Right atrium auricular region (tissue), 2 donors: ENCODE measurements at places on chromosomes 3 and 15. TPM values are rescaled to one million over a fixed set of nuclear protein-coding genes. Genes with fewer than 3 reads are reported as not detected.

DNA sequence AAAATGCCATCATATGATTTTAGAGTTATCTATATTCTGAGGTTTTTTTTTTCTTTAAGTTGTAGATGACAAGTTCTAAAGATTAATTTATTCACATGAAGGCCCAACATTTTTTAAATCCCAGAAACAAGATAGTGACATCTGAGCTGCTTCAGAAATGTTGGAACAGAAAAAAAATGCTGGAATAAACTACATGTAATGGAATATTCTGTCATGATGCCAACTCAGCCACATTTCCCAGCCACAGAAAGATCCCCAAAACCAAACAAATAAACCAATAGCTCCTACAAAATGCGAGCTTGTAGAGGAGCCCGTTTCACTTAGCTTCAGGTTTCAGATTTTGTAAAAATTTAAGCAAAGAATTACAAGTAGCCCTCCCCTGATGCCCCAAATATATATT lies 111.0 kb upstream of the MYO5C start:
- no peak for DNase-seq

GRCh38 chr3:182300266-182300665 lies 493.0 kb upstream of the ATP11B start:
- DNase-seq = no peak

DNA sequence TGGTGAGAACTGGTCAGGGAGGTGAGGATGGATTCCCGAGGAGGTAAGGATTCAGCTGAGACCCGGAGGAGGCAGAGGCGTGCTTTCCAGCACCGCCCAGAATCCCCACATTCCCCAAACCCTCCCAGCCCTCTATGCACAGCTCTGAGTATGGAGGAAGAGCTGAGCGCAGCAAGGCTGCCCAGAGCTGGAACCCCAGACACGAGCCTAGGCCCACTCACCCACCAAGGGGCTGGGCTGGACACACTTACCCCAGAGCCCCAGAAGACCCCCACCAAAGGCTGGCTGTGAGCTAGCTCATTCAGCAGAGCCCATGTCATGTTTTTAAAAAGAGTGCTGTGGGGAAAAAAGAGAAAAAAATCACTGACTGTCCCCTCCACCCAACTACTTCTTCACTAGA lies 271.5 kb downstream of the XXYLT1 start:
- peak; percentile 32 for DNase-seq

DNA sequence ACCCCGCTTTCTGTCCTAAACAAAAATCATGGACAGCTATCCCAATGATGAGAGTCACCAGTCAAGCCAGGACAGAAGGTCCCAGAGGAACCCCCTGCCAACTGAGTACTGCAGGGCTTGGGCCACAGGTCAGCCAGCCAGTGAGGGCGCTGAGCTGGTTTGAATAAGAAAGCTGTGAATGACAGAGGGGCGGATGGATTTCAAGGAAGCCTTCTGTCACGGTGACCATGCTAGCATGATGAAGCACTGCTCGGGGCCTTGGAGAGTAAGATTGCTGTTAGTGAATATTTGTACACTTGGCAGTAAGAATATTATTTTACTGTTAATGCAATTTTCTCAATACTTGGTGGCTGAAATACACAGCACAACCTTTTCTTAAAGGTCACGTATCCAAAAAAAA lies 734.0 kb upstream of the NR2F2 start:
- DNase-seq = no peak

DNA sequence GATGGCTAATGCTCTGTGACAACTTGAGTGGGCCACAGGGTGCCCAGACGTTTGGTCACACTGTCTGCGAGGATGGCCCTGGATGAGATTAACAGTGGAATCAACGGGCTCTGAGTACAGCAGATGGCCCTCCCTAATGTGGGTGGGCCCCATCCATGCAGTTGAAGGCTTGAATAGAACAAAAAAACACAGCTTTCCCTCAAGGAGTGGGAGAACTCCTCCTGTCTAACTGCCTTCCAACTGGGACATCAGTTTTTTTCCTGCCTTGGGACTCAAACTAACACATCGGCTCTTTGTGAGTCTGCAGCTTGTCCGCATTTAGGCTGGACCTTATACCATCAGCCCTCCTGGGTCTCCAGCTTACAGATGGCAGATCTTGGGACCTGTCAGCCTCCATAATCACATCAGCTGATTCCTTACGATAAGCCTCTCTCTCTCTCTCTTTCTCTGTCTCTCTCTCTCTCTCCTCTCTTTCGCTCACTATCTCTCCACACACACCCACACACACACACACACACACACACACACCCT lies 20.8 kb downstream of the FAM174B start:
- no peak for DNase-seq

DNA sequence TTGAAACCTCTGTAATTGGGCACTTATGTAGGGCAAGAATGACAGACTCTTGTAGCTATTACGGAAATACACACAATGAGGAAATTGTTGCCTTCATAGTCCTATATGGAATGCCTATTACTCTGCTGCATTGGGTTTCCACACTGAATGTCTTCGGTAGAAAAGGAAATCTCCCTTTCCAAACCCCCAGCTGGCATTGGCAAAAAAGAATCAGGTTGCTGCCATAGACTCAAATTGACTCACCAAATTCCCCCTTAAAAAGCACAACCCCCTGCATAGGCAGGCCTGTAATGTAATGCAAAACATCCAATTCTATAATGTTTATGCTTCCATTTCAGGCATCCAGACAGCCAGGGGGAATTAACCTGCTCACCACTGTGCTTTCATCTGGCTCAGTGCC lies 44.8 kb upstream of the NTRK3 start:
- no peak for DNase-seq

- DNase-seq = no peak
These were observed 28.8 kb downstream of the TMED3 start for GRCh38 chr15:79339588-79340314.

The NOX5 gene
- 0.16 TPM for total RNA-seq

The COL6A5 gene
- not detected for total RNA-seq

The RAD51 gene
- total RNA-seq = not detected

The PLSCR2 gene
- total RNA-seq = not detected

The SCAANT1 gene
- not detected for total RNA-seq

The DLEC1 gene
- 0.22 TPM for total RNA-seq

The ROPN1 gene
- total RNA-seq = not detected
